ENCODE measurements at places on chromosomes 13 and 19. TPM values are rescaled to one million over a fixed set of nuclear protein-coding genes. Genes with fewer than 3 reads are reported as not detected.

Gene PCDH9
- total RNA-seq = 10.2 TPM

Gene CGB2
- total RNA-seq = not detected

Gene ZNF557
- total RNA-seq = 16.9 TPM

Gene WASF3
- total RNA-seq = 4.3 TPM

Gene ZNF549
- total RNA-seq = 8.6 TPM

Gene KASH5
- not detected for total RNA-seq

Gene GAPDHS
- not detected for total RNA-seq

Gene FPR3
- not detected for total RNA-seq

Gene RGL3
- not detected for total RNA-seq

Gene ZNF226
- 16.7 TPM for total RNA-seq

Gene LGALS4
- not detected for total RNA-seq

GRCh38 chr19:7868326-7868670 lies 5.9 kb downstream of the PRR36 start:
- no peak for DNase-seq

DNA sequence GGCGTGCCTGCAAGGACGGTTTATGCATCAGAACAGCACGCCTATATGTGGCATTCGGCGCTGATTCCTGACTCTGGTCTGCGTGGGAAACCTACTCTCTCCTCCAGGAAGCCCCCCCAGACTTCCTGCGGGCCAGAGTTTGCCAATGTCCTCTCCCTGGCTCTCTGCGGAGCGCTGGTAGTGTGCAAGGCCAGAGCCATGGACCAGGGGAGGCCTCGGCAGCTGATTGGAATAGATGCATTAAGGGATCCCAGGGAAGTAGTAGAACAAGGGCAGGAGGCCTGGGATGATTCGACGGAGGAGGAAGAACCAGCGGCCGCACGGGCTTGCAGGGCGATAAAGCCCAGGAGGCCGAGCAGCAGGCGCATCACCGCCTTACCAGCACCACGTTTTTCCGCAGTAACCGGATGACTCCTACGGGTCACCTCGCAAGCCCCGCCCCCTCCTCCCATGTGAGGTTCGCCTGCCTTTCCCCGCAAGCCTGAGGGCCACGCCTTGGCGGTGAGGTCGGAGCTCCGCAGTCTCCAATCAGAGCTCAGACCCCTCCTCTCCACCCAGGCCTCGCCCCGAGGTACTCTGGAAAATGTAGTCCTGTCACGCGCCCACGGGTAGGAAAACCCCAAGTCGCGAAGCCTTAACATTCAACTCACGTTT lies 5.0 kb downstream of the CLEC11A start:
- DNase-seq = peak; percentile 75

DNA sequence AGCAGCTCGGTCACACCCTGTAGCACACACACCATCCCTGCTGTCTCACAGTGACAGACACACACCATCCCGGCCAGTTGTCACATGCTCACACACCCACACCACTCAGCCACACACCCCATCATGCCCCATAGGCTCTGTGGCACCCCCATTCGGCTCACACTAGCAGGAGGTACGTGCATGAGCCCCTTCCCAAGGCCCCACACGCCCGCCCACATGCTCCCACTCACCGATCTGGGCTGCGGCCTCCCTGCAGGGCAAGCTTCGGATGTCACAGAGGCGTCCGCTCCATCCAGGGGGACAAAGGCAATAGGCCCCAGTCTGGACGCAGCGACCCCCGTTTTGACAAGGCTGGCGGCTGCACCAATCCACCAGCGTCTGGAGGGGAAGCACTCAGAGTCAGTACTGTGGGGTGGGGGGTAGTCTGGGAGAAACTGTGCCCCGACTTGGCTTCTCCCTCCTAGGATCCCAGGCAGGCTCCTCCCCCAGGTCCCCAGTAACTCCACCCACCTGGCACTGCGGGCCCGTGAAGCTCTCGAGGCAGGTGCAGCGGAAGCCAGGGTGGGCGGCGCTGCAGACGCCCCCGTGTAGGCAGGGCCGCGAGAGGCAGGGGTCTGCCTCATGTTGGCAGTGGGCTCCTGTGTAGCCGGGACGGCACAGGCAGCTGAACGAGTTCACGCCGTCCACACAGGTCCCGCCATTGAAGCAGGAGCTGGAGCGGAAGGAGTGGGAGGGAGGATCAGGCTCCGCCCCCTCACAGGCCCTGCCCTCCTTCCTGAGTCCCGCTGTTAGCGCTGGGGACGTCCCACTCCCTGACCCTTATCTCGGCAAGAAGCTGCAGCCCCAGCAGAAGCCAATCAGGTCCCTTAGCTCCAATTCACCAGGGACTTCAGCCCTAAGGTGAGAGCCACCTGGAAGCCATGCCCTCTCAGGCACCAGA lies 20.1 kb downstream of the NOTCH3 start:
- no peak for DNase-seq

- no peak for DNase-seq
Measured at GRCh38 chr19:46147791-46148288, at the start of gene IGFL2. TSS of gene IGFL2 (plus strand) at chr19:46148238. CDS start at chr19:46148279, 41 bp downstream.

DNA sequence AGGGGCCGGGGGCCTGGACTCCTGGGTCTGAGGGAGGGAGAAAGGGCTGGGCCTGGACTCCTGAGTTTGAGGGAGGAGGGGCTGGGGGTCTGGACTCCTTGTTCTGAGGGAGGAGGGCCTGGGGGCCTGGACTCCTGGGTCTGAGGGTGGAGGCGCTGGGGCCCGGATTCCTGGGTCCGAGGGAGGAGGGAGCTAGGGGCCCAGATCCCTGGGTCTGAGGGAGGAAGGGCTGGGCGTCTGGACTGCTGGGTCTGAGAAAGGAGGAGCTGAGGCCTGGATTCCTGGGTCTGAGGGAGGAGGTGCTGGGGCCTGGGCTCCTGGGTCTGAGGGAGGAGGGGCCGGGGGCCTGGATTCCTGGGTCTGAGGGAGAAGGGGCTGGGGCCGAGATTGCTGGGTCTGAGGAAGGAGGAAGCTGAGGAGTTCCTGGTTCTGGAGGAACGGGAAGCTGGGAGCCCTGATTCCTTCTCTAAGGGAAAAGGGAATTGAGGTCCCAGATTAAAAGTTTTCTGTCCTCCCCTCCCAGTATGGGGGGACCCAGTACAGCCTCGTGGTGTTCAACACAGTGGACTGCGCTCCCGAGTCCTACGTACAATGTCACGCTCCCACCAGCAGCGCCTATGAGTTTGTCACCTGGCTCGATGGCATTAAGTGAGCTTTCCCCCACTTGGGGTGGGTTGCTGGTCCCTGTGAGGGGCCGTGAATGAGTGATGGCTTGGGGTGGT lies 721 bp downstream of the MED25 start:
- DNase-seq = no peak

DNA sequence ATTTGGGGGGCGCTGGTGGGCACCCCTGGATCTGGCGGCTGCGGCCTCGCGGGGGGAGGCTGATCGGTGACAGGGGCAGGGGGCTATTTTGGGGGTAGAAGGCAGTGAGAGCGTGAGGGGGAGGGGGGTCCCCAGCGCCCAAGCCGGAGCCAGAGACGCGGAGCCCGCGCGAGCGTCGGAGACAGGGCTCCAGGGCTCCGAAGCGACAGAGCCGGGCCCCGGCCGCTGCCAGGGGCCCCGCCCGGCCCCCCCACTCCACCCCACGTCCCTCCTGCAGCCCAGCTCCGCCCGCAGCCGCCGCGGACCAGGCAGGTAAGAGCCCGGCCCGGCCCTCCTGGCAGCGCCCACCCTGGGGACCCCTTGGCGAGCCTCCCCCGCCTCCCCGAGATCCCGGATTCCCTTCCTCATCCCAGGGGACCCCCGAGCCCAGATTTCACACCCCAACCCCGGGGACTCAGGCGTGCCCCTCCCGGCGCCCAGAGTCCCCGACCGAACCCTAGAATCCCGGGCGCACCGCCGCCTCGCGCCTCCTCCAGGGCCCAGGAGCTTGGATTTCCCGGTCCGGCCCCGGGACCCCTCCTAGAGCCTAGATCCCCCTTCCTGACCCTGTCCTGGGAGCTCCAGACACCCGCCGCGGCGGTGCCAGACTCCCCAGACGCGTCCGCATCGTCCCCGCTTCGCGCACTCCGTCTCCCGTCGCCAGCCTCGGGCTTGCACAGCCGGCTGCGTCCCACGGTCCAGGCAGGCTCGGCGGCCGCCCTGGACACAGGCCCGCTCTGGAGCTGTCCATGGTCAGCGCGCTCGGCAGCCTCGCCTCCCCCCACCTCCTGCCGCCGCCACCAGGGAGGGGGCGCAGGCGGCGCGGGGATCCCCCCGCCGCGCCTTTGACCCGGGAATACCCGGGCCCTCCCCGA lies at the start of gene PPFIA3:
Gene PPFIA3 (plus strand): TSS at position 134 of the 914 bp plus-strand sequence. CDS start 8,330 bp downstream, outside the sequence.
- peak; percentile 54 for DNase-seq

DNA sequence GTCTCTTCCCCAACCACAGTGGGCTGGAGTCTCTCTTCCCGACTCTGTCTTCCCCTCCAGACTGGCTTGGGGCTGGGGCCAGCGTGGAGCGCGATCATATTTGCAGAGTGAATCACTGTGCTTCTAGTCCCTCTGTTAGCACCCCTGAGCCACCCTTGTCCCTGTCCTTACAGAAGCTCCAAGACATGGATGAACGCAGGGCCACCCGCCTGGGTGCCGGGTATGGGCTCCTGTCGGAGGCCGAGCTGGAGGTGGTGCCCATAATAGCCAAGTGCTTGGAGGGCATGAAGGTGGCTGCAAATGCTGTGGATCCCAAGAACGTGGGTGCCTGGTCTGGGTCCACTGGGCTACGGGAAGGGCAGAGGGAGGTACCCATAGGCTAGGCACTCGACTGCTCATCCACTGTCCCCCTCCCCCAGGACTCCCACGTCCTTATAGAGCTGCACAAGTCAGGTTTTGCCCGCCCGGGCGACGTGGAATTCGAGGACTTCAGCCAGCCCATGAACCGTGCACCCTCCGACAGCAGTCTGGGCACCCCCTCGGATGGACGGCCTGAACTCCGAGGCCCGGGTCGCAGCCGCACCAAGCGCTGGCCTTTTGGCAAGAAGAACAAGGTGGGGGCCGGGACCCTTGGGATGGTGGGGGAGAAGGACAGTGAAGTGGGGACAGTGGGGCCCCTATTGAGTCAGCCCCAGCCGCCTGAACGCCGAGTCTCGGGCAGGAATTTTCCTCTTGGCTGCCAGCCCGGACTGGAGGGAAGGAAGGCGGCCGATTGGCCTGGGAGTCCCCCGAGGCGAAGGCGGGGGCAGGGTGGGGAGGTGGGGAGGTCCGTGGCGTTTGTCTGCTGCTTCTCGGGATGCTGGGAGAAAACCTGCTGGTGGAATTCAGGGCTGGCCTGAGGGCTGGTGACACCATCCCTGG lies 5.2 kb downstream of the TRIP10 start:
- peak; percentile 87 for DNase-seq

DNA sequence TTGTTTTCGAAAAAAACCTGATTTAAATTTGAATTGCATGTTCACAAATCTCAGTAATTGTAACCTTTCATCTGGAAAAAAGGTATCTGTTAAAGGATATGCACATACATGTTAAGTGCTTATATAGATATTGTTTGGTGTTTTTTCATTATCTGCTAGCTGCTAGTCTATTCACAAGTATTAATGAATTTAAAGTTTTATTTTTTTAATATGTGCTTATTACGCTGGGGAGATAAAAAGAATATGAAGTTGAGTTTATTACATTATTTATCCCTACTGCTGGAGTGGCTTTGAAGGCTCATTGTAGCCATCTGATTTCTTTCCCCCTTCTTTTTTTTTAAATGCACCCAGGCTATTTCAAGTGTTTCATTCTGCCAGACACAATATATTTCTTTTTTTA lies 3.9 kb upstream of the MAB21L1 start:
- DNase-seq = no peak

- no peak for DNase-seq
Measured at GRCh38 chr13:110161112-110161882, 145.7 kb downstream of the COL4A1 start.

DNA sequence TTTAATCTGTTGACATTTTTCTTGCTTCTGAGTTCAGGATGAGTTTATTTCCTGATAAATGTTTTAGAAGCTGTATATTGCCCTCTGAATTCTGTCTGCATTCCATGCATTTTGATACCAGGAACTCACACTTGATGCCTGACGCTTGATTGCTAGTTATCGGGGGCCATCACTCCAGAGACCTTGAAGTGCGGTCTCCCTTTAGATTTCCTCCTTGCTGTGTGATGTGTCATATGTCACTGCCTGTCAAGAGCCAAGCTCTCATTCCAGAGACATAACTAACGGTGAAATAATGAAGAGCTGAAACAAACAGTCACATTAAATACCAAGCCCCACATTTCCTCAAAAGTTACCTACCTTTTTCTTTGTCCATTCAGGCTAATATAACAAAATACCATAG lies 155.5 kb downstream of the TNFSF13B start:
- DNase-seq = no peak

GRCh38 chr13:95926231-95926630 lies 127.0 kb downstream of the UGGT2 start:
- no peak for DNase-seq

DNA sequence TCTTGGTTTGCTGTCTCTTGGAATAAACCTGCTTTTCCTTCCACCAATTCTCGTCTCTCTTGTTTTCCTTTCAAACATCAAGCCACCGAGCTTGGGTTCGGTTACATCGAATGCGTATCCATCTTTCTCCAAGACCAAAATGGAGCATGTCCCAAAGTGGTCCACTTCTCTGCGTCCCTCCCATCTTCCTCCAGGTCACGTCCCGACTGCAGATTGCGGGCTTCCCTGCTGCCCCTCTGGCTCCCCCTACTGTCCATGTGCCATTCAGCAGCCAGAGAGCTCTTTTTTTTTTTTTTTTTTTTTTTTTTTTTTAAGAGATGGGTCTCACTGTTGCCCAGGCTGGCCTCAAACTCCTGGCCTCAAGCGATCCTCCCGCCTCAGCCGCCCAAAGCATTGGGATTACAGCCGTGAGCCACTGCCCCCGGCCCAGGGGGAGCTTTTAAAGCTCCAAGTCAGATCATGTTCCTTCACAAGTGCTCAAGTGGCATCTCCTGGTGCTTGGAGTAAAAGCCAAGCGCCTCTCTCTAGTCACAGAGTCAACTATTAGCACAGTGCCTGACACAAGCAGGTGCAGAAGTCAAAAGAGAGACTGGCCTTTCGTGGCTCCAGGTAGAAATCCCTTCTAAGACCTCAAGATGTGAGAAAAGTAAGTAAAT lies 10.0 kb downstream of the COL5A3 start:
- peak; percentile 70 for DNase-seq

DNA sequence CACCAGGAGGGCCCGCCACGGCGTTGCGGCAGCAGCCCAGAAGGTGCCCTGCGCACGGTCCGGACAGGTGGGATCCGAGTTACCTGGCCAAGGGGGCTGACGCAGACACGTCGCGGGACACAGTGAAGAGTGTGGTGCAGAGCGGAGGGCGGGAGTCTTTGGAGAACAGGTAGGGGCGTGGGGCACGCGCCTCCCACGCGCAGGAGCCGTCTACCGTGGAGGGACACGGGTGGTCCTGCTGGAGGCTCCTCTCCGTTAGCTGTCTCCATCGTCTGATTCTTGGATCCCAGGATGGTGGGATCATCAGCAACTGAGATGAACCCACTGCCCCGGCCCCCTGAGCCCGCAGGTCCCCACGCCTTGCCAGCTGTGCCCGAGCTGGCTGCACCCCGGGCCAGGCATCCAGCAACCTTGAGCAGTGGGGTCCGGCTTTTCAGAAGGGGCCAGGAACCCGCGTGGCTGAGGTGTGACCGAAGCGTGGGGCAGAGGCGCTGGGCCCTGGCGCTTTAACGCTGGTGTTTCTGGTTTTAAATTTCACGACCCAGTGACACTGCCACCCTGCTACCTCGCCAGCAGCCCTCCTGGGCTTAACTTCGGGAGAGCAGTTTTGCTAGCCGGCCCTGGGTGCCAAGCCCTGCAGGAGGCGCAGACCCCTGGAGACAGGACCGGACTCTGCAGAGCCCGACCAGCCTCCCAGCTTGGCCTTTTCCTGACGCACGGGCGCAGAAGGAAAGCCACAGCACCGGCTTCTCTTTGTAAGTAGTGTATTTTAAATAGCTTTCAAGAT lies 7.3 kb downstream of the FGF22 start:
- DNase-seq = no peak

GRCh38 chr13:45752510-45752909 lies 50.4 kb downstream of the CBY2 start:
- DNase-seq = no peak
